G401 (cell line): ENCODE measurements at places on chromosomes 5 and 9.

- DNase-seq: no peak
Measured at GRCh38 chr9:75941066-75941465, 50.6 kb downstream of the PCSK5 start.

GRCh38 chr9:75432888-75433287, 344.6 kb downstream of the OSTF1 start:
- no peak for DNase-seq

- DNase-seq: no peak
Measured at GRCh38 chr9:21967702-21968101, 26.5 kb downstream of the CDKN2A start.

GRCh38 chr5:65067147-65067506, 298.4 kb downstream of the CWC27 start:
- DNase-seq: no peak

DNA sequence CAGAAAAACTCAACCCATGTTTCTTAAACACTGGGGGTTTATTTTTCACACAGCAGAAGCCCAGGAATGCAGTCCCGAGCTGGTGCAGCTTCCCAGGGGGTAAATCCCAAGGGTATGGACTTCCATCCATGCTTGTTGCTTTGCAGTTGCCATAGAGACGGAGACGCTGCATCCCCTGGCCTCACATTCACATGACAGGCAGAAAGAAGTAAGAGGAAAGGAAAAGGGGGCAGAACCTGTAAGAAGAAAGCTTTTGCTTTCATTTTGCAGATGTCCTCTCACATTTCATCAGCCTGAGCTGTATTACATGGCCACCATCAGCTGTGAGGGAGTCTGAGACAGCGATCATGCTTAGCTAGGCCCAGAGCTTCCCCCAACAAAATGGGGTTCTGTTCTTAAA, 321.0 kb downstream of the AGTPBP1 start:
- DNase-seq: no peak
